Foreskin keratinocyte (primary cell): ENCODE measurements at places on chromosomes 16 and 17. TPM values are rescaled to one million over a fixed set of nuclear protein-coding genes. Genes with fewer than 3 reads are reported as not detected.
A peak's percentile ranks its signal among the peaks of the same experiment; 100 is the strongest.

The EXOC3L1 gene
- 0.13 TPM in 1 of 2 replicates, not detected in the other for polyA plus RNA-seq

DNA sequence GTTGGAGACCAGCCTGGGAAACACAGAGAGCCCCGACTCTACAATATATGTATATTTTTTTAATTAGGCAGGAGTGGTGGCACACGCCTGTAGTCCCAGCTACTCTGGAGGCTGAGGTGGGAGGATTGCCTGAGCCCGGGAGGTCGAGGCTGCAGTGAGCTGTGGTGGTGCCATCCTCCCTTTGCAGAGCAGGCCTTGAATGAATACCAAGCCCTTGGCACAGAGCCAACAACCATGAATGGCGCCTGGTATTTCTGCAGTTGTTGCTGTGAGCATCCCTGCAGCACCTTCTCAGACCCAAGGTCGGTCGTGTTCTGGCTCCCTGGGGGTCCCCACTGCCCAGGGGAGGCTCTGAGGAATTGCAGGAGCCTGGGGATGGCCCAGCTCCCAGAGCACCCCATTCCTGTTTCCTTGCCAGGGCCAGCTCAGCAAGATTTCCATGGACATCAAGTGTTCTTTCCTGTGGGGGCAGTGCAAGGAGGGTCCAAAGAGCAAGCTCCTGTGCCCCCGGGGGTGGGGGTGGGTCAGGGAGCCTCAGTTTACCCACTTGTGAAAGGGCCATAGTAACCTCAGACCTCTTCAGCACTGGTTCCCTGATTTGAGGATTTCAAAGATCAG is 25.6 kb upstream of the RMI2 start:
- DNase-seq, result no peak

DNA sequence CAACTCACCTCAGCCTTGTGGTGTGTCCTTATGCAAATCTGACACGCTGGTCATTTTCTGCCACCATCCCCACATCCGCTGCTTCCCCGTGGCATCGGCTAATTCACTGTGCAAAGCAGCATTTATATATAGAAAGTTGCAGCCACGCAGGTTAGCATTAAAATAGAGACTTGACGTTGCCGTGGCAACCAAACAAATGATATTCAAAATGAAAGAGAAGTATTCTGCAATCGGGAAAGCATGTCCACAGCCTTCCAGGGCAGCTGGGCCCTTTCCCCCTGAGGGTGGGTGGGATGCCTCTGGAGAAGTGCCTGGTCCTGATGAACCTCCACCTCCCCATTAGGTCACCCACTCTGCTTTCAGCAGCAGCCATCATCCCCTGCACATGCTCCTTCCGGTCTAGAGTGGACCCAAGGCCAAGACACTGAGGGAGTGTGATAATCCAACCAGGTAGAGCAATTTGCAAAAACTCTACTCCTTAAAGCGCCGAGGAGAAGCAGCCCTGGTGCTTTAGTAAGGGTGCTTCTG is 138.7 kb downstream of the GAS7 start:
- no peak for DNase-seq

DNA sequence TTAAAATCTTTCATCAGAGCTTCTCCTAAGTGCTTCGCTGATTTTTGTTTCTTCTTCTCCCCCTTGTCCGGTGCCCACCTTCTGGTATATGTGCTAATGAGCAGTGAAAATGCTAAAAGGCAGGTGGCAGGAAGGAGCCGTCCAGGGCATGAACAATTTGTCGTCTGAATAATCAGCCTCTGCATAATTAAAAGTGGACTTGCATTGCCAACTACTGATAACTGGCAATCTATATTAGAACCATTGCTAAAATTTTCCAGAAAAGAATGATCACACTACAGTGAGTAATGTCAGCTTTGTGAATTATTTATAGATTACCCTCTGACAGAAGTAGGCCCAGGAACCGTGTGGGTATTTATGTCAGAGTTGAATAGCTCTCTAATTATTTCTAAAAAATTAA is 28.1 kb downstream of the SERPINF1 start:
- no peak for DNase-seq

DNA sequence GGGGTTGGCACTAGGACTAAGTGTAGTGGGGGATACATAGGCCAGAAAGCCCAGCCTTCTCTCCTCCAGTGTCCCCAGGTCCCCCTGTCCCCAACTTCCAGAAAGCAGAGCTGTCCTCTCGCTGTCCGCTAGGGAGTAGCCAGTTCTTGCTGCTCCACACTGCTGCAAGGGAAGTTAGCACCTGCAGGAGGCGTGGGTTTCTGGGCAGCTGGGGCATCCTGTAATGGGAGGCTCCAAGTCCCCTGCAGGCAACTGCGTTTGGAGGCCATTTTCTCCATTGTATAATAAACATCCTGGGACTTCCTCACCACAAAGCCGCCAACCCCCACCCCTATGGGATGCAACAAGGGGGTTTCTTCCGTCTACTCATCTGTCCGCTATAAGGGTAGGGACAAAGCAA is 1.7 kb downstream of the RPRML start:
- no peak for DNase-seq

DNA sequence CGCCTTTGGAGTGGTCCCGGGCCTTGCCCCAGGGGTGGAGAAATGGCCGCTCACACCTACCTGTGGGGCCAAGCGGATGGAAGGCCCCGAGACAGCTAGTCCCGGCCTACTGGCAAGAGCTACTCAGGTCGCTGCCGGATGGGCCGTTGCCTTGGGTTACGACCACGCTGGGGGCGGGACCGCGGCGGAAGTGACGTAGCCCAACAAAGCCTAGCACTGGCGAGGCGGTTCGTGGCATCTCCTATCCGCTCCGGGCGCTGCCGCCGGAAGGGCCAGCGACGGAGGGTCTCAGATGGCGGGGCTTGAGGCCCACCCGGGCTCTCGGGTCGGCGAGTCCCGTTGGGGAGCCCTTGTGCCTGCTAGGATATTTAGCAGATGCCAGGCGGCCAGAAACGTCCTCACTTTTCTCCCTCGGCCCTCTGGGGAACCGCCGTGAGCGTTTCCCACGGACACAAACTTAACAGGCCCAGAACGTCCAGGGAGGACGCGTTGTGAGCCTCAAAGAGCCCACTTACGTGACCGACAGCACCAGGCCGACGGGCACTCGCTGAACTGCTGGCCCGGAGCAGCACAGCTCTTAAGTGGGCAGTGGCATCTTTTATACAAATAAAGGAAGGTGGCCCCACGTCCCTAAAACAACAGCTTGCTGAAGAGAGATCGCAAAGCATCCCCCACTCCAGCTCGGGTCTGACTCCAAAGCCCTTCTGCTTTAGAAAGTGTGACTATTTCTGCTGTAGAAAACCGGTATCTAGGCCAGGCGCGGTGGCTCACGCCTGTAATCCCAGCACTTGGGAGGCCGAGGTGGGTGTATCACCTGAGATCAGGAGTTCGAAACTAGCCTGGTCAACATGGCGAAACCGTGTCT is at the start of gene C16orf46:
TSS of gene C16orf46 (minus strand) at position 163 of the 865 bp plus-strand sequence. CDS start 13,283 bp downstream, outside the sequence.
- peak; percentile 95 for DNase-seq

DNA sequence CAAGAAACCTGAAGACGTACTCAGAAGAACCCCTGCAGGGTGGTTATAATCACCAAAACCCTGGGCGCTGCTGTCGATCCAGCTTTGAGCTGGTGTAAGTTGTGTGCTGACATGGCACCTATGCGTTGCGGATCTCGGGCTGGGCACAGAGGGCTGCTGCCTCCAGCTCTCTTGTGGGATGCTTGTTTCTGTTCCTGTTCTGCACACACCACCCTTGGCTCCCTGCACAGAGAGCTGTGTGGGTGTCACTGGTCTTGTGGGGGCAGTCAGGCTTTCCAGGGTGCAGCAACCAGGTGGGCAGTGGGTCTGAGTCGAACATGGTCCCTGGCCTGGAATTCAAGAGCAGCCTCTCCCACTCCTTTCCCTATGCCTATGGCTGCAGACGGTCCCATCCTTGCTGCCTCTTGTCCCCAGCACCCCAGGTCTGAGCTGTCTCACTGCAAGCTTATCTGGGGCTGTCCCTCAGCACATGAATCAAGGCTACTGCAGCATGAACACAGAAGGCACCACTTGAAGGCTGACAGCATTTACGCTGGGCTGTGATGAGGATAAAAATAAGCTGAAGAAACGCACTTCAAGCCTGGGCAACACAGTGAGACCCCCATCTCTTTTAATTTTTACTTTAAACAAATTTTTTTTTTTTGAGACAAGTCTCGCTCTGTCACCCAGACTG is 20.1 kb downstream of the ZNF276 start:
- no peak for DNase-seq

DNA sequence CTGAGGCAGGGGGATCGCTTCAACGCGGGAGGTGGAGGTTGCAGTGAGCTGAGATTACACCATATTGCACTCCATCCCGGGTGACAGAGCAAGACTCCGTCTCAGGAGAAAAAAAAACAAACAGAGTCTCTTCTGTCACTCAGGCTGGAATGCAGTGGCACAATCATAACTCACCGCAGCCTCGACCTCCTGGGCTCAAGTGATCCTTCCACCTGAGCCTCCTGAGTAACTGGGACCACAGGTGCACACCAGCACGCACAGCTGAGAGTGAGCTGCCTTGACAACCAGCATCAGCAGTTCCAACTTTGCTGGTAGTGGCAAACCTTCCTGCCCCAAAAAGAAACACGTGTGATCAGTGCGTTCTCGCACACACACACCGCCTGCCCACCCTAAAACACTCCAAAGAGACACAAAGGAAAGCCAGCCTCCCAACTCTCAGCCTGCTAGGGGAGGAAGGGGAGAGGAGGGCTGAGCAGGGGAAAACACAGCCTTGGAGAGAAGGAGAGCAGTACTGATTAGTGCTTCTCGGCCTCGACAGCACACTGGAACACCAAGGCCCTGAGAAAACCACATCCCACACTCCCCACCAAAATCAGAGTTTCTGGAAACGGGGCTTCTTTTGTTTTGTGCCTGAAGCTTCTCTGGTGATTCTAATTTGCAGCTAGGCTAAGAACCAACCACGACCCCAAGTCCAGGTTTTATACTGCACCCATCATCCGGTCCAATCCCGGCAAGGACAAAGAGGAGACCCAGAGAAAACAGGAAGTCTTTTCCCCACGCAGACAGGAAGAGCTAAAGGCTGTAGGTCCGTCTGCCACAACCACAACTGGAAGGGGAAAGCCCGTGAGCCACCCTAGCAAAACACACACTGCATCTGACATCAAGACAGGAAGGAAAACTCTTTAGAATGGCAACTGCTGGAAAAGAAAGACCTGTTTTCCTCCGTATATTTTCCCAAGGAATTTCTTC is 28.8 kb downstream of the ZCCHC14 start:
- no peak for DNase-seq

GRCh38 chr16:13684819-13685563 is 235.0 kb upstream of the ERCC4 start:
- no peak for DNase-seq

GRCh38 chr17:80845069-80845862 is 146.4 kb upstream of the CHMP6 start:
- no peak for DNase-seq

The MT1M gene
- 0.24 and 0.29 TPM in 2 replicates for polyA plus RNA-seq

DNA sequence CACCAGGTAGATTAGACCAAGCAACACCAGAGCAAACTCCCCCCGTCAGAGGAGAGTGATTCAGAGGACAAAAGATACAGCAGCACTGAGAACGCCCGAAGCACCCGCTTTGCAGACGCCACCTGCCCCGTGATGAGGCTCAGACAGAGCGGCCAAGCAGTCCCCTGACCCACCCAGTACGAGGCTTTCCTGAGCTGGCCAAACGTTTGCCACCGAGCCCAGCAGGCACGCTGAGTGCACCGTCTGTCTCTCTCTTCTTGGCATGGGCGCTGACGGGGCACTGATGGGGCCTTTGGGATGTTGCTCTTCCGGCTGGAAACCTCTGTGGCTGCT is 19.4 kb upstream of the WDR45B start:
- no peak for DNase-seq

The MYH2 gene
- polyA plus RNA-seq, result 0.01 TPM in 1 of 2 replicates, not detected in the other

The FBXO39 gene
- polyA plus RNA-seq, result 0.23 and 0.25 TPM in 2 replicates

- no peak for DNase-seq
These were observed 42.6 kb downstream of the TSC2 start for GRCh38 chr16:2090481-2090776.

The ABCC12 gene
- not detected in 2 replicates for polyA plus RNA-seq

The TP53TG3B gene
- not detected in 2 replicates for polyA plus RNA-seq
